ENCODE measurements at places on chromosomes 4 and X.

- no peak for DNase-seq
These were observed 462.8 kb downstream of the PCDH18 start for GRCh38 chr4:137069473-137069872.

GRCh38 chrX:17488036-17488435, 113.0 kb downstream of the NHS start:
- DNase-seq = no peak

DNA sequence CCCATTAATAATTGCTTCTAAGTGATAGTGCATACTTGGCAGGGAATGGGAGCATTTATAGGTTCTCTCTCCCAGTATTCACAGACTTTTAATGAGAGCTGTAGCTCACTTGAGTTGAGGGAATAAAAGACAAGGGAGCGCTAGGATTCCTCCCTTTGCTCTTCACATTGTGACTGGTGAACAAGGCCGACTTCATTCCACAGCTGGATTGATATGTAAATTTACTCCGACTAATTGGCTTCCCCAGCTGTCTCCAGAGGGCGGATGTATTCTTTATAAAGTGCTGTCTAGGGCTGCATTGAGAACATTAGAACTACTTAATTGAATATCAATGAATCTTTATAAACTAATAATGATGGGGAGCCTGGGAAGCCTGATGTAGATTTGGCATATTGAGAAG, 63.4 kb downstream of the GPR50 start:
- no peak for DNase-seq

GRCh38 chrX:24899391-24899790, 116.4 kb downstream of the ARX start:
- no peak for DNase-seq

- no peak for DNase-seq
These were observed 589 bp upstream of the NEUROG2 start for GRCh38 chr4:112516471-112517066.

DNA sequence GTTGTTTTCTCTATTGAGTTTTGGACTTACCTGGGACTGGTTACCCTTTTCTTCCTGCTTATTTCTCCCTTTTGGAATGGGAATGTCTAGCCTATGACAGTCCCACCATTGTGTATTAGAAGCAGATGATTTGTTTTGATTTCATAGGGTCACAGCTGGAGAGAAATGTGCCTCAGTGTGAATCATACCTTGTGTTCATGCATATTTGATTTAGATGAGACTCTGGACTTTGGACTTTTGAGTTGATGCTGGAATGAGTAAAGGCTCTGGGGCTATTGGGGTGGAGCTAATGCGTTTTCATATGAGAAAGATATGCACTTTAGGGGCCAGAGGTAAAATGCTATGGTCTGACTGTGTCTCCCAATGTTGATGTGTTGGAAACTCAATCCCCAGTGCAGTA, 30.5 kb upstream of the TEX13C start:
- no peak for DNase-seq

DNA sequence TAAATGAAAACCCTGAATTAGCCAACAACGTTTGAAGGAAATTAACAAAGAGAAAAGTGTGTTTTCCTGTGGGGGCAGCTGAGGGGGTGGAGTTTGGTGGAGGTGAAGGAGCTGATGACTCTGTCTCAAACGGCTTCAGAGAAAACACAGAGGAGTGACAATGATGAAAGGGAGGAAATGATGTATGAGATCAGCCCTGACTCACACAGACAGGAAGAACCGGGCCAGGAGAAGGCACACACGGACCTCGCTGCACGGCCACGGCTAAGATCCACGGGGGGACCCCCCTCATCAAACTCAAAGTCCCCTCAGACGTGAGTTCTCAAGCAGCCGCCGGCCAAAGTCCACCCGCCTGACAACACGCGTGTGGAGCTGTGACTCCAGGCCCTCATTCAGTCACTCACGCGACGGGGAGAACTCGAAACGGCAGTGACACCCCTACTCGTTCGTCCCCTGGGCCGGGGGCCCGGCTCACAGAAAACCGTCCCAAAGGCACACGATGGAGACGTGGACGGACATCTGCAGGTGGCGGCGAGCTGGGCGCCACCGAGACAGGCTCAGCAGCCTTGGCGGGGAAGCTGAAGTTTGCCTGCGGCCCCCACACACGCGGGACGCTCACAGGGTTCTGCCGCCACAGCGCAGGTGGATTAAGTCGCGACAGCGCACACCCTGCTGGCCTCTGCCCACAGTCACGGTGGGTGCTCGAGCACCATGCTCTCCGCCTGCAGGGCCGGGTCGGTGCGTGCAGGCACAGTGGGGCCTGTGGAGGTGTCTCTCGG, 28.8 kb downstream of the PPP2R3B start:
- peak; percentile 10 for DNase-seq

DNA sequence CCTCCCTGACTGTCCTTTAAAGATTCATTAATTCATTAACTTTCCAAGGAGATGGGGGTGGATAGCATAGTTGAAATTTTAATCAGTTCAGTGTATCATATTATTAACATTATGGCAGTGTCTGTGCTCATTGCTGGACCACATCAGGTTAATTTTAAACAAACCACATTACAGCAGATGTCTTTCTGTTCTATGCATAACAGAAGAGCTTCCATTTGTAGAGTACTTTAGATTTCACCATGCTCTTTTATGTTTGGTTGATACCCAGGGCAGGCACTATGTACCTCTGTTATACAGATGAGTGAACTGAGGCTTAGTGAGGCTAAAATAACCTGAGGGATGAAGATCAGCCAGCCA, 41.1 kb downstream of the AFF2 start:
- no peak for DNase-seq

- DNase-seq = no peak
These were observed 243.9 kb upstream of the WDFY3 start for GRCh38 chr4:85210353-85210752.

DNA sequence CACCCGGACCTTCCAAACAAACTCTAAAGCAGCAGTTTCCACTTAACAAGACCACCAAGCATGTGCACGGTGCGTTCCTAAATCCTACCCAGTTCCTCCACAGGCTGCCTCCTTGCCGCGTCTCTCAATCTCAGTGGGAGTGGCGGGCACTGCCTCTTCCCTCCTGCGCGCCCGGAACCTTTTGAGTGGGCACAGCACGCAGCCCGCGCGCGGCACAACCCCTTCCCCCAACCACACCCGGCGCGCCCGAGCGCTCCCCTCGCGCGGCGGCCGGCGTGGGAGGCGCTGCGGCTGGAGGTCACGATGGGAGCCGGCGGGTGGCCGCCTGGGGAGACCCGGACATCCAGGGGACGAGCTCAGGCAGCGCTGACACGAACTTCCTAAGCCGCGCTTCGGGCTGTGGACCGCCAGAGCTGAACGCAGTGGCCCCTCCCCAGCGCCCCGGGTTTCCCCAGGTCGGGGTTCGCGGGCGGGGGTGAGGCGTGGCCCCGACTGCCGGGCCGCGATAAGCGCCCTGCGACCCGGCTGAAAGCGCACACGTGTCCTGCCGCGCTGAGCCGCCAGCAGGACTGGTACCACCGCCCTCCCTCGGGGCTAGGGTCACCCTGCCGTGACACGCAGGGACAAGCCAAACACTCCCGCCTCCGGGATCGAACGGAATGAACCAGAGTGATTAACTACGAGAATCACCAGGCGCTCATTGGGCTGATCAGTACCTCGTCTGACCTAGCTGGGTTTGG, at the start of gene ABCG2:
TSS of gene ABCG2 (minus strand) at position 151 of the 740 bp plus-strand sequence. CDS start 18,644 bp downstream, outside the sequence.
- DNase-seq = peak; percentile 87

DNA sequence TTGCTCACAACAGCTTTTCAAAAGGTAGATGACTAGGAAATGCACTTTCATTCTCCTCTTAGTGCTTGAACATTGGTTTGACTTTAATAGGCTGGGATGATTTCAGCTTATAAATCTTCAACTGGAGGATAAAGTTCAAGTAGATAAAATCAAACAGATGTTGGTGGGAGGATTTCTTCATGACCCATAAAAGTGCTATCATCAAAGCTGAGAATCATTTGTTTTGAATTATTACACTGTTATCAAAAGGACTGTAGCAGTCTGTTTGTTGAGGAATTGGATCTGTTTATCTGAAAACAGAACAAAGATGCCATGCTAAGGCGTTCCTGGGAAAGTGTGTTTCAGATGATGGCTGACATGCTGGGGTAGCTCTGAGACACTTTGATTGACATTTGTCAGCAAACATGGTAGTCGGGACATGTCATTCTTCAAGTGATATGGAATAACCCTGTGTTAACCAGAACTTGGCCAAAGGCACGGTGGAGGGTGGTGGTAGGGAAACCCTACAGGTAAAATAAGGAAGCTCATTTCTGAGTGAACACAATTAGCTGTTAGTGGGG, 304.0 kb upstream of the PITX2 start:
- DNase-seq = no peak

DNA sequence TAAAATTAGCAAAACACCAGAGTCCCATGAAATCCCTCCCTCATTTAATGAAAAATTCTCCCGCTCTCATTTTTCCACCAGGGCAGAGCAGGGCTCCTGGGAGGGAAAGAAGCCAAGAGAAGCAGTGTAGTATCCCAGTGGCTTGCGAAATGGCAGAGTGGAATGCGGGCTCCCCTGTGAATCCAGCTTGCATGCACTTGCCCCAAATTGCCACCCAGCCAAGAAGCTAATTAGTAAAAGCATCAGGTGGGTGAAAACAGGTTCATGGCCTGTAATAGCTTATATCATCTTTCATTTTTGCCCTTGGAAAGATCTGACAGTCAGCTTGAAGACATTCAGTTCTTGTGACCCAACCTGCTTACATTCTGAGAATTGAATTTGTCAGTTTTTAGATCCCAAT, 10.1 kb downstream of the AMOT start:
- DNase-seq = no peak

DNA sequence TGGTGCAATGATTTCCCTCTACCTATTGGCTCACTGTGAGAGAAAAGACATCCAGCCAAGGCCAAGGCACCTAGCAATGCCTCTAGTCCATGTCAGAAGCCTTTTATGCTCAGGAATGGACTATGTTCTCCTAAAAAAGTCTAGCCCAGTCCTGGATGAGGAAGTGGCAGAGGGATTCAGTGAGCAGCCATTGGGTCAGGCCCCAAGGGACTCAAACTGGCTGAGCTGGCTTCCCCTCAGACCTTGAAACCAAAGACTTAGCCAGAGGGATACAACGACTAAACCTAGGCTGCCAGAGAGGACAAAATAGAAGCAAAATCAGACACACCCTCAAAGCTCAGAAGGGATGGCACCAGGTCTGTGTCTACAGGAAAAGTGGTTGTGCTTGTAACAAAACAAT, 49.1 kb downstream of the ARHGEF9 start:
- DNase-seq = no peak

GRCh38 chr4:67355806-67356205, 189.5 kb downstream of the CENPC start:
- DNase-seq = no peak

DNA sequence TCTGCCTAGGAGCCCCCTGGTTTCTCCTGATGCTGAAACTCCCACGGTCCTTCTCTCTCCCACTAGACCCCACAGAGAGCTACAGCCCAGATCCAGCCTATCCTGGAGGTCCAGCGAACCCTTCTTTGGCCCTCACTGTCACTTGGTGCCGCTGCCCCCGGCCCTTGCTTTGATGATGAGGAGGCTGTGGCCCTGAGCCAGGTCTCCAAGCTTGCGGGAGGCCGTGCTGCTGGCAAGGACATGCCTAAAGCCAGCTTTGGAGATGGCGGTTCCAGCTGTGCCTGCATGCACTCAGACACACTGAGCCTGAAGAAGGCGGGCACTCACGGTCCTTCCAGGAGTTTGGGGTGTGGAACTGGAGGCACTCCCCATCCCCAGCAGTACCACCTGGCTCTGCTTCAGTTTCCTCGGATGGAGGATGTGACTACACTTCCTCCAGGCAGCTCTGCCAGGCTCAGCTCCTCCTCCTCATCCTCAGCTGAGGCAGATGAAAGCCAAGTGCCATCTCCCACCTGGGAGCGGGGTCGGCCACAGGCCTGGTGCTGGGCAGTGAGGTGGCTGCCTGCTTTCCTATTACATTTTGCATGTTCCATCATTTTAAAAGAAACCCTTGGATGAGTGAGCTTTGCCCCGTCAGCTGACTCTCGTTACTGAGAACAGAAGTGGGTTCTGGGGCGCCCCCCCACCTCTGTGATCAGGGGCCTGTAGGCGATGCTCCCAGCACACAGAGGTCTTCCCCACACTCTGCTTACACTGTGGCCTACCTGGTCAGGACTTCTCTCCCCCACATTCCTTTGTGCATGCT, 9.0 kb downstream of the TNIP2 start:
- no peak for DNase-seq

- no peak for DNase-seq
These were observed 3.1 kb upstream of the CYSLTR1 start for GRCh38 chrX:78330540-78330939.

- DNase-seq = no peak
These were observed 180.6 kb downstream of the FMR1NB start for GRCh38 chrX:148161701-148162100.

DNA sequence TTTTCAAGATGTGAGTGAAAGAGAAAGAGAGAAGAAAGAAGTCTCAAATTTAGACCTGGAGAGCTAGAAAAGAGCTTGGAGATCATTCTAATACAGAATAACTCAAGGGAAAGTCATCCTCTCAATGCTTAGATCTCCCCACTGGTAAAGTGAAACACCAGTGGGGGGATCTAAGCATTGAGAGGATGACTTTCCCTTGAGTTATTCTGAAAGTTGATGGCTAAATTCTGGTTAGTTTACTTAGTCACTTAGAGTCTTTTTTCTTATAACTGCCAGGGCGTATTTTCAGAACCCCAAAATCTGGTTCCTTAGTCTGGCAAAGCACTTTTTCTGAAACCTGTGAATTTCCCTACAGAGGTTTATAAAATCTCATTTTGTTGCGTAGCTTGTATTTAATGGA, 198.6 kb downstream of the ARHGAP24 start:
- no peak for DNase-seq

DNA sequence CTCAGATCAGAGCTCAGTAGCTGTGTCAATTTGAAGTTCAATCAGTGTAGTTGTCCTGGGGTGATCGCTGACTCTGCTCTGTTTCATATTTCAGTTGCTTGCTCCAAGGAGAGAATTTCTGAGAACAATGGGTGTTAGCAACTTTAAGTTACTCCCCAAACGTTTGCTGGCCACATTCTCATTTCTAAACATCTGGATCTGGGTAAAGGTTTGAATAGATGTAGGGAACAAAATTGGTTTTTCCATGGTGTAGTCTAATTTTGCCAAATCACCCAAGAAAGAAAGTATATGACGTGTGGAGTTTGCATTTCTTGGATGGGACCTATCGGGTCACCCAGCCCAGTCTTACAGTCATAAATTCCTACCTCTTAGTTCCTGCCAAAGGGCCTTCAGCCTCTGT, 103.7 kb downstream of the AKAP4 start:
- no peak for DNase-seq

DNA sequence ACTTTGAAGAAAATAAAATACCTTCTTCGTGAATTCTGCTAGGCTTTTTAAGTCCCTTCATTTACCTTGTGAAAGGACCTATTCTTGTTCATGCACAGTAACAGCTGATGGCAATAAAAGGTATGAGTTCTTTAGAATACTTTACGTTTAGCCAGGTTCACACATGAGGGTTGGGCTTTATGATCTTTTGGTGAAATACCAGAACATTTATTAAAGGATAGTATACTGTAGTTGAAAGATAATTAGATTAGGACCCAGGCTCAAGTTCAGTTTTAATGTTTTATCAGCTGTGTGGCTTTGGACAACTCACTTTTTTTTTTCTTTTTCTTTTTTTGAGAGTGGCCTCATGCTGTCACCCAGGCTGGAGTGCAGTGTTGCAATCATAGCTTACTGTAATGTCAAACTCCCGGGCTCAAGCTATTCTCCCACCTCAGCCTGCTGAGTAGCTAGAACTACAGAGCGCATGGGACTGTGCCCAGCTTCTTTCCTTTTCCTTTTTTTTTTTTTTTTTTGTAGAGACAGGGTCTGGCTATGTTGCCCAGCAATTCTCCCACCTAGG, 28.2 kb upstream of the NEIL3 start:
- DNase-seq = peak; percentile 50

GRCh38 chrX:118493016-118493415, 2.6 kb upstream of the DOCK11 start:
- no peak for DNase-seq
